ENCODE measurements at places on chromosomes 6 and 20.

DNA sequence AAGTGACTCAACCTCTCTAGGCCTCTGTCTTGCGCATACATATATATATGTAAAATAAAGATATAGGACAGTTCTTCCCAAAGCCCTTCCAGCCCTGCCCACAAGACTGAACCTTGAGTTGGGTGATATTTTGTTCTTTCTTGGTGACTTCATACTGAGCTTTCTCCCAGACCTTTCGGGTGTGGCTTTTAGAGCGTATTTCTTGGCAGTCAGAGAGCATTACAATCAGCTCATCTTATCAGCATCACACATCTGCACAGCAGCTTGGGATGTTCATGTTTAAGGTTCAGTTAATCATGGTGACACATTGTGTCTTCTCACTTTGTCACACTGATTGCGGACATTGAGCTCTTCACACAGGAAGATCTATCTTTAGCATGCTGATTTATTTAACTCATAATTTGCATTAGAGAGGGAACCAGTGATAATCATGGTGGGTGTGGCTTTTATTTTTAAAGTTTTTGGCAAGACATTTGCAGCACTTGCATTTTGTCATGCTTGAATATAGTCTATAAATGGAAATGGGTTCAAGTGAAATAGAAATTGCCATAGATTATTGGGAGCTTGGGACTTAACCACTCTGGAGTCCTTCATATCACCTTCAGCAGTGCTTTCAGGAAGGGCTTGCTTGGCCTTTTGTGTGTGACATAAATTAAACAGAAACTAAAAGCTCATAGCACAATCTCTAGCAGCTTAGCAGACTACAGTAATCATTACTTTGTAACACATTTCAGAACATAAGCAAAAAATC, 8.3 kb downstream of the KIF3B start:
- DNase-seq = no peak

DNA sequence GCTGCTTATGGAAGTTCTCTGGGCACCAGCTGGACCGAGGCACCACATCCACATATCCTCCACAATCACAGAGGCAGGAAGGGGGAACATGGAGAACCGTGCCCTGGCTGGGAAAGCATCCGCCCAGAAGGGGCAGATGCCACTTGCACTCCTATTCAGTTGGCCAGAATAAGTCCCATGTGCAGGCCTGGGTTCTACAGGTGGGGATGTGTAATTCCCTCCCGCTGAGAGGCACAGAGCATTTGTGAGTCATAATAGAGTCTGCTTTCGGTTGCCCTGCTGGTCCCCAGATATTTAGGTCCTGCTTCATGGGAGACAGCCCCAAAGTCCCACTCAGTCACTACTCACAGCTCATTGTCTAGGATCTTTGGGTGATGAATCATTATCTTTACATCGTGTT, 104.0 kb downstream of the PHACTR3 start:
- no peak for DNase-seq

- no peak for DNase-seq
Observed at GRCh38 chr6:134316733-134317431, 1.0 kb downstream of the SGK1 start.

- no peak for DNase-seq
Observed at GRCh38 chr20:41155261-41155660, 17.9 kb downstream of the PLCG1 start.

GRCh38 chr6:28351493-28351925, 1.8 kb downstream of the ZKSCAN3 start:
- DNase-seq = no peak

DNA sequence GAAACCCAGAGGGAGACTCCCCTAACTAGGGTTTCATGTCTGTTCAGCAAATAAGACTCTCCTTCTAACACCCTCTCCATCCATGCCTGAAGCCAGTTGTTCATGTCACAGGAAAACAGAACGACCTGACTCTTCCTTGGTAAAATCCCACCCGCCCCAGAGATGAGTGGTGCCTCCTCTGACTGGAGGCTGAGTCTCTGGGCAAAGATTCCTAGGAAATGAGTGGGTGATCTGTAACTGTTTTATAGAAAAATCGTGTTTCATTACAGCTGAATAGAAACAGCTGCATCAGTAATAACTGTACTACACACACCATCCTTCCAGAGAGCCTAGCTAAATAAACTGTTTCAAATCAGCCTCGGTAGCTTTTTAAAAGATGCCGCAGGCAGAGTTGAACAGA, 37.4 kb upstream of the MRPS10 start:
- no peak for DNase-seq

DNA sequence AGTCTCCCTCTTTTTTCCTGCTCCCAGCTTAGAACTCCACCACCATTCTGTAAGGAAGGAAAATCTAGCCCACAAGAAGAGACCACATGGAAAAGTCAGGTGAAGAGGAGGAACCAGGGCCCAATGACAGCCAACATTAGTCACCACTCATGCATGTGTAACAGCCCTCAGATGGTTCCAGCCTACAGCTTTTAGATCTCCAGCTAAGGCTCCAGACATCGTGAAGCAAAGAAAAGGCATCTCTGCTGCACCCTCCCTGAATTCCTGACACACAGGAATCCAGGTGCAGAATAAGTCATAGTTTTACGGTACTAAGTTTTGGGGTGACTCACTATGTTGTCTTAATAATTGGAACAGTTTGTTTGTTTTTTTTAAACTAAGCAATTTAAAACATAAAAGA, 25.5 kb downstream of the DCDC2 start:
- DNase-seq = no peak

GRCh38 chr6:74507649-74508048, 698.2 kb downstream of the COL12A1 start:
- DNase-seq = no peak

DNA sequence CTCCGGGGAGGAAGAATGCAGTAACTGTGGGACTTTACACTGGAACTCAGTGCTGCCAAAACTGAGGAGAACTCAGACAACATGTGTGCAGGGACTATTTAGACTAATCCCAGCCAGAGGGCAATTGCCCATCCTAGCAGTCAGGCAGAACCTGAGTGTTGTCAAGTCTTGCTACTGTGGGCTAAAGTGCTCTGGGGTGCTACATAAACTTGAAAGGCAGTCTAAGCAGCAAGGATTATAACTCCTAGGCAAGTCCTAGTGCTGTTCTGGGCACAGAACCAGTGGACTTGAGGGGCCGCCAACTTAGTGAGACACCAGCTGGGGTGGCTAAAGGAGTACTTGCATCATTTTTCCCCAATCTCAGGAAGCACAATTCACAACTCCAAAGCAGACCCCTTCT, 363.8 kb upstream of the PTCHD4 start:
- DNase-seq = no peak

- no peak for DNase-seq
Observed at GRCh38 chr6:155645325-155645724, 189.7 kb upstream of the NOX3 start.

DNA sequence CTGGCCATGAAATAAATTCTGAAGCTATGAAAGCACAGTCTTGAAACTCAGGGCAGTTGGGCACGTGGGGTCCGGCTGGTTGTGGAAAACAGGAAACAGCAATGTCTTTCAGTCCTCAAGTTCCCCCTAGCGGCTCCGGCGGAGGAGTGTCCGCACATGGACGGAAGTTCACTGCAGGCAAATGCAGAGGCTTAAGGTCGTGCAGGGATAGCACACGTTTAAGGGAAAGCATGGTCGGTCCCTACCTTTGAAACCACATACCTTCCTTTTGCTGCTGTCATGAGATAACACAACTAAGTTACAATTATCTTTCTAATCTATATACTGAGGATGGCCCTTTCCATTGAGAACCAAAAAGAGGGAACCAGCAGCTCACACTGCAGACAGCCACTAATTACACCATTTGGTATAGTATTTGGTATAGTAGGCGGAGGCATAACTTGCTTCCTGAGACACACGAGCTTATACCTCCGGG, 52.6 kb upstream of the NFATC2 start:
- peak; percentile 90 for DNase-seq

DNA sequence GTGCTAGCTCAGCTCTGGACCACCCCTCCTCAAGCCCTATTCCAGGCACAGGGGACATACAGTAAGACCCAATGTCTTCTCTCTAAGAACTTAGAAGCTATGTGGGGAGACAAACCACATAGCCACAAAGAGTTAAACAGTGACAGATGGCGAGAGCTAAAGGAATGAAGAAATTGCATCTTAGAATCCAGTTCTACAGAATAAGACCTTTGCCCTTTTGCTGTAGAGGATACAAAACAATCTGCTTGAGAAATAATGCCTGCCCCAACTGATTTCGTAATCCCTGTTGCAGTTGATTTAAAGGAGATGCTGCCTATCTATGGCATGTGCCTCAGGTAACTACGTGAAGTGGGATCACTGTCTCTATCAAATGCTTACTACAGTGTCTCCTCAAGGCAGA, 31.2 kb downstream of the TNFRSF21 start:
- DNase-seq = no peak

GRCh38 chr6:19879663-19880062, 42.5 kb downstream of the ID4 start:
- DNase-seq = peak; percentile 17

GRCh38 chr20:23604306-23604705, 1.4 kb downstream of the CST9 start:
- no peak for DNase-seq

DNA sequence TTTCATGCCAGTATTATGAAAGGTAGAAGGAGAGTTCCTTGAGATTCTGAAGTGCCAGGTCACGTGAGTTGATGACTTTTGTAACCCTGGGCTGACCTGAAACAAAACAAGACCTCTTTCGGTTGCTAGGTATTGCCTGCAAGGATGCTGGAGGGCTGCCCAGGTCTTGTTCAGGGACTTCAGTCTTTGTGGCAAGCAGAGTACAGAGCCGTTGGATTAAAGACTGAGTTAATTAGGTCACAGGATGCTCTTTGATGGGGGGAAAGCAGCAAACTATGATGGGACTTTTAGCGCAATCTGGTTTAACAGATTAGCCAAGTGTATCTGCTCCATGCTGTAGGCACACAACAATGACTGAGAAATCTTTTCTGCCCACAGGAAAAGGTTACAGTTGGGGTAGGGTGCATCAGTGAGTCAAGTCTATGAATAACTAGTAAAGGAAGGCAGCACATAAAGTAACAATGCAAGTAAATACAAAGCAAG, 12.8 kb upstream of the ELOVL5 start:
- no peak for DNase-seq

GRCh38 chr6:161242779-161243693, 30.8 kb downstream of the AGPAT4 start:
- DNase-seq = no peak

GRCh38 chr6:19664878-19665612, 172.1 kb upstream of the ID4 start:
- no peak for DNase-seq

DNA sequence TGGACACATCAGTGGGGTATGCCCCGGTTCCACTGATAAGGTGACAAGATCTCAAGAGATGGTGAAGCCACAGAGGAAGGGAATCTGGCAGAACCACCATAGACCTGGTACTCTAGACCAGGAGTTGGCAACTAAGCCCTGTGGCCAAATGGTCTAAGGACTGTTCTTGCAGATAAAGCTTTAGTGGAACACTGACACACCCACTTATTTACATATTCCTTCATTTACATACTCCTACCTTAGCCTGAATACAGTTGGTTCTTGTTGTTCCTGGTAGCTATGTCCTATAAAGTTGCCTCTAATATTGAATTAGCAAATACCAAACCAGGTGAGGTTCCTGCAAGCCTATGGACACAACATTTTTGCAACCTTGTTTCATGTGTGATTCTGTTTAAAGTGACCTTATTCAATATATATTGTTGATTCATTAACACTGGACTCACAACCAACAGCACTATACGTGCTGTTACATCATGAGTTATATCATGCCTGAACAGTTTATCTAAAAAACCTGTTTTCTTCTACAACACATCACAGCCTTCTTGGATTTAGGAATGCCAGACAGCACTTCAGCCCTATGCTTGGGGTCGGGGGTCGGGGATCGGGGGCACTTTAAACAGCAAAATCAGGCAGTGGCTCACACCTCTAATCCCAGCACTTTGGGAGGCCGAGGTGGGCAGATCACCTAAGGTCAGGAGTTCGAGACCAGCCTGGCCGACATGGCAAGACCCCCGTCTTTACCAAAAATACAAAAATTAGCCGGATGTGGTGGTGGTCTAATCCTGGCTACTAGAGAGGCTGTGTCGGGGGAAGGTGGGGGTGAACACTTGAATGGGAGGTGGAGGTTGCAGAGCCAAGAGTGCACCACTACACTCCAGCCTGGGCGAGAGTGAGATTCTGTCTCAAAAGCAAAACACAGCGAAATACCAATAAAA, 2.5 kb downstream of the CCDC167 start:
- no peak for DNase-seq

GRCh38 chr6:7720346-7720745, 5.6 kb upstream of the BMP6 start:
- no peak for DNase-seq

- DNase-seq = no peak
Observed at GRCh38 chr20:61135968-61136367, 116.1 kb upstream of the CDH4 start.

DNA sequence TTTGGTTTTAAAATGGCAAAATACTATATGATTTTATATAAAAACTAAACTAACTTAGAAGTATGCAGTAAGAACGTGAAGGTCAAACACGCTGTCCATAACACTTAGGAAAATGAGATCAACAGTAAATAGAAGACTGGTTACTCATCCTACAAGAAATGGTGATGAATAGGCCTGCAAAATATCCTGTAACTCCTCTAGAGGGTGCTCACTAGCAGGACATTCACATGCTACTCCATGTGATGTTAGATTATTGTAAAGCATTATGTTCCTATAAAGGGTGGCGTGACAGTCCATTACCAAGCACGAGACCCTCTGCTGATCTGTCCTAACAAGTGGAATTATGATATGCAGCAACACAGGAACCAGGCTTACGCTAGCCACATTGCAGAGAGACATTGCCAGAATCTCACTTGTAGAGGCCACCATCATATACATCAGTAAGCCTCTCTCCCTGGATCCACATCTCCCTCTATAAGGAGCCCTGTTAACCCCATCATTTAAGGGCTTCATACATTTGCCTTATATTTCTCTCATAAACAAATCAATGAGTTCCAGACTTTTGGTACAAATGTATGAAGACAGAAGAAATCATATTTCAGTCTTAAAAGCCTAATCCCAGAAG, 18.0 kb upstream of the DEFB129 start:
- peak; percentile 15 for DNase-seq

GRCh38 chr6:111410371-111410770, 72.6 kb downstream of the REV3L start:
- no peak for DNase-seq

DNA sequence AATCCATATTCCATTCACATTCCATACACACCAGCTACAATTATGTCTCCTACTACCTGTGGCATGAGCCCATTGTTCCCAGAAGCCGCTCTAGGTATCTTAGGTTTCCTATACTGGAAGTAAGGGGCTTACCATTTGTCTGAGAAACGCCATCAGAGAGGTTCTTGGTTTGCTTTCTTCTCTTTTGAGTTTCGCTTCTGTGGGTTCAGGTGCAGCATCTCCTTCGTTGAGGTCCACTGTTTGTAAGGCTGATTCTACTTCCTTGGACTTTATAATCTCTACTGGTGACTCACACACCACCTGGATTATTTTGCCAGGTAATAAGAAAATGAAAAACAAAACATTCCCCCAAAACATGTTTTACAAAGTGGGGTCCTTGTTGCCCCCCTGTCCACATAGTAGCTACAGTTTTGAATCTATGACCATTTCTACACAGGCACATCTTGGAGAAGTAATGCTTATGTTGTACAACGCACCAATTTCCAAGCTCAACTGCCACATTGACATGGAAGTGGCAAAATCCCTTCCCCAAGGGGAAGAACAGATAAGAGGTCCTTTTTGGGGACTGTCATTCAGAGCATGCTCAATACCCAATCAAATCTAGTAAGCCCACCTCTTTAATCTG, 103.5 kb downstream of the BCAS1 start:
- no peak for DNase-seq
